ENCODE measurements at places on chromosomes 16 and 17.

- no peak for DNase-seq
Observed at GRCh38 chr17:611202-611601, 103.4 kb downstream of the VPS53 start.

DNA sequence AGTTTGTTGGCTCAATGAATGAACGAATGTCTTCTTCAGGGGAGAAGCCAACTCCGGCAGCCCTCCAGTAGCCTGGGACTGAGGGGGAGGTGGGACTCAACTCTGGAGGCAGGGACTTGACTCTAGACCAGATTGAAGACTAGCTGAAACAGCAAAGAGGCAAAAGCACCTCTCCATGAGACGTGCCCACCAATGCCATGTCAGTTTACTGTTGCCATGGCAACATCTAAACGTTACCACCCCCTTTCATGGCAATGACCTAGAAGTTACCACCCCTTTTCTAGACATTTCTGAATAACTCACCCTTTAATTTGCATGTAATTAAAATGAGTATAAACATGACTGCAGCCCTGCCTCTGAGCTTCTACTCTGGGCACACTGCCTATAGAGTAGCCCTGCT lies 91.8 kb downstream of the ASIC2 start:
- DNase-seq: no peak

DNA sequence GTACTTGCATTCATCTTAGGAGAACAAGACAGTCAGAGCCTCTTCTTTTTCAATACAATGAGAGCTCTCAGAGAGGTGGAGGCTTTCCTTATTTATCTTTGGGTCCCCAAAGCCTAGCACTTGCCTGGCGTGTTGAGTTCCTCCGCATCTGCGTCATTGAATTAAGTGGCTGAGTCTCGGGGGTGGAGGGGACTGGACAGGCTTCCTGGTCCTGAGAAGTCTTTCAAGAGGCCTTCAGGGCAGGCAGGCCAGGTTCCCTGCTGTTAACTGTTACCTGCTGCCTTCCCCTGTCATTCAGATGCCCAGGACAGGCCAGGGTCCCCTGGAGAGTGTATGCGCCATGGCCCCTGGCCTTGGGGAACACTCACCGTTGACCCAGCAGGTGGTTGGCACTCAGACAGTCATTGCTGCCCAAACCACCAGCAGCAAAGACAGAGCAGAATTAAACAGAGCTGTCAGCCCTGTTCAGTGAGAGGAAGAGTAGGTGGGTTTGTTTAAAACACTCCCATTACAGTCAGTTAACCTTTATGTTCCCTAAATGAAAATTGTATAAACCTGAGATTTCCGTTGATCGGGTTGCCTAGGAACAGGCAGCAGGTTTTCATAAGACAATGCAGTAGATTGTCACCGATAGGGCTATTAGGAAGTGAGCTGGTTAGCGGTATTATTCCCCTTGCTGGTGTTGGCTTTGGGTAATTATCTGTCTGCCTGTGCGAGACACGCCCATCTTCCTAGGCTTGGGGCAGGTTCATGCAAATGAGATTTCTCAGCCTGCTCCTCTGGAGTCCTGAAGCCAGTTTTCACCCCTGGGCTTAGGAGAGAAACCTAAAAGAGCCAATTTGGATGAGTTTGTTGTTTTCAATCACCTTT lies 132.7 kb downstream of the CCDC182 start:
- DNase-seq: no peak

GRCh38 chr16:12390644-12391043 lies 413.0 kb downstream of the CPPED1 start:
- no peak for DNase-seq

GRCh38 chr17:47698749-47699535 lies 5.0 kb downstream of the TBKBP1 start:
- DNase-seq: peak; percentile 20

DNA sequence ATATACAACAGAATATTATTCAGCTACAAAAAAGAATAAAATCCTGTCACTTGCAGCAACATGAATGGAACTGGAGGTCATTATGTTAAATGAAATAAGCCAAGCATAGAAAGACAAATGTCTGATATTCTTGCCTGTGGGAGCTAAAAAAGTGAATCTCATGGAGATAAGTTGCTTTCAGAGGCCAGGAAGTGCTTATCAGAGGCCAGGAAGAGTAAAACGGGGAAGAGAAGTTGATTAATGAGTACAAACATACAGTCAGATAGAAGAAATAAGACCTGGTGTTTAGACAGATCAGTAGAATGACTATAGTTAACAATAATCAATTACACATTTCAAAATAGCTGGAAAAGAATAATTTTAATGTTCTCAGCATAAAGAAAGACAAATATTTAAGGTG lies 54.4 kb upstream of the CPHXL start:
- DNase-seq: no peak

GRCh38 chr16:49024896-49025295 lies 256.7 kb downstream of the CBLN1 start:
- DNase-seq: no peak

- DNase-seq: no peak
Observed at GRCh38 chr17:38535886-38536285, 69.9 kb downstream of the SRCIN1 start.

DNA sequence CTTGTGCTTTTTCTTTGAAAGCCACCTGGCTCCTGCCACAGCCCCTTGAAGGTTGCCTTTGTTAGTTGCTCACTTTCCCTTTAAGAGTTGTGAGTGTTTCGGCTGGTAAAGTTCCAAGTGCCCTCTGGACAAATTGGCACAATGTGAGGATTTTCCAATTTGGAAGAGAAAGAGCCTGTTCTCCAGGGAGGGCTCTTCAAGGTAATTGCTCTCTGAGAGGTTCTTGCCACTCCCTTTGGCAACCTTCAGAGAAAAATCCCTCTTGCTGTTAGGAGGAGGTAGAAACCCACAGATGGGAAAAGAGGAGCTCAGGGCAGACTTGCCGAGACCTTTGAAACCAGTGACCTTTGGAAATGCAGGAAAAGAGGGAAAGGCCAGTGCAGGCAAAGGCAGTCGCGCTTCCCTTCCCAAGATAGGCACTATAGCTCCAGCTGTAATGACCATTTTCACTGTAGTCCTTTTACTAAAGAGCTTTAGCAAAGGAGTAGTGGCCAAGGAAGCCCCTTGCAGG lies 49.0 kb upstream of the AKAP1 start:
- no peak for DNase-seq
